ENCODE measurements at places on chromosomes 6 and 20.

DNA sequence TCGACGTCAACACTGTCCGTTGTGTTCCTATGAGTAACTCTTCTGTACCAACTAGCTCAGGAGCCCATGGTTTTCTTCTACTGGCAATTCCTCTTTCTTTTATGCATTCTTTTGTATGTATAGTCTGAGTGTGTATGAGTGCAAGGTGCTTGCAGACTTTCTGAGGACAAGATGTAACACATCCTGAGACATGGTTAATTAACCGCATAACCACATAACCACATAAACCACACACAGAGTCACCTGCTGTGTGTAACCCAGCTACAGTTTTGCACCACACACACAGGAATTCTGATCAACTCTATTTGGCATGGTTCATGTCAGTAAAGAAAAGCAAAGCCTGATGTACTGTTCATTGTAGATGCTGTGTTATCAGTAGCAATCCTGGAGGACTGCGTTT lies 98.6 kb downstream of the DACT2 start:
- DNase-seq: no peak

DNA sequence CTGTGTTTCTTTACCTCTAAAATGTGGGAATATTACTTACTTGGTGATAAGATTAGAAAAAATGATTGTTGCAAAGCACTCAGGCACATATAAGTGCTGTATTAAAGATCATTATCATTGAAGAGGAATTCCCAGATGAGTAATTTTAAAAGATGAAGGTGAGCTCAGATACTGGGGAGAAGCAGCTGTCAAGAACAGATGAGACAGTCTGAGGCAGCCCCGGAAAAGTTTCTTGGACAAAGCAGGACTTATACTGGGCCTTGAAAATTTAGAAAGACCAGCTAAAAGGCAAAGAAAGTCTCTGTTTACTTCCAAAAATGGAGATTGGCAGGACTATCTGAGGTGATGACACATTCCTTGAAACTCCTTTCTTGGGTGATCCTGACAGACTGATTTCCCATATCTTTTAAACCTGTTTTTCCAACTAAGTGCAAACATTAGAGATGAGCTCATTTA lies 93.8 kb upstream of the MARCKS start:
- no peak for DNase-seq

DNA sequence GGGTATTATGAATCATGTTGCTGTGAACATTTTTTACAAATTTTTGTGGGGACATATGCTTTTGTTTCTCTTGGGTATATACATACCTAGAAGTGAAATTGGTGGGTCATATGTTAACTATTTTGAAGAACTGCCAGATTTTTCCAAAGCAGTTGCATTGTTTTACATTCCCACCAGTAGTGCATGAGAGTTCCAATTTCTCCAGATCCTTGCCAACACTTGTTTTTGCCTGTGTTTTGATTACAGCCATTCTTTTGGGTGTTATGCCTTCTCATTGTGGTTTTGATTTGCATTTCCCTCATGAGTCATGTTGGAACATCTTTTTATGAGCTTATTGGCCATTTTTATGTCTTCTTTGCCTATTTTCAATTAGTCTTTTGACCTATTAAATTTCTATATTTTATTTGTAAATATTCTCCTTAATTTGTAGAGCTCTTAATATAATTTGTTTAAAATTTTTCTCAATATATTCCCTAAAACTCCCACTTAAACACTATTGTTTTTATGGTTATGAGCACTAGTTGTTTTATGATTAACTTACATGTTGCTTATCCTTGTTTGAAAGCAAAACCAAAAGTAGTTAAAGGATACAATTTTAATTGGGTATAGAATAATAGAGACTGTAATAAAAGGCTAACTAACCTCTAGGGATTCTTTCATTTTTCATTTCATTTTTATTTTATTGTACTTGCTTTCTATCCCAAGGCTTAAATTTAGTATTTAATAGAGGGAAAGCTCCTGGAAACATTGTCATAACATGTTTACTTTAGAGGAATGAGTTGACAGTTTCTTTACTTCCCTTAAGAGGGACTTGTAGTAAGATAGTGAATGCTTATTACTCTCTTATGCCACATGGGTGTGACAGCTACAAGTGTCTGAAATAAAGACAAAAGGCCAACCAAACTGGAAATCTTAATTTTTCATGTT lies 5.5 kb downstream of the UBR2 start:
- peak; percentile 81 for DNase-seq

GRCh38 chr6:123804014-123804786 lies 535 bp downstream of the NKAIN2 start:
- peak; percentile 65 for DNase-seq

GRCh38 chr20:44477151-44477550 lies 1.5 kb downstream of the TTPAL start:
- no peak for DNase-seq

DNA sequence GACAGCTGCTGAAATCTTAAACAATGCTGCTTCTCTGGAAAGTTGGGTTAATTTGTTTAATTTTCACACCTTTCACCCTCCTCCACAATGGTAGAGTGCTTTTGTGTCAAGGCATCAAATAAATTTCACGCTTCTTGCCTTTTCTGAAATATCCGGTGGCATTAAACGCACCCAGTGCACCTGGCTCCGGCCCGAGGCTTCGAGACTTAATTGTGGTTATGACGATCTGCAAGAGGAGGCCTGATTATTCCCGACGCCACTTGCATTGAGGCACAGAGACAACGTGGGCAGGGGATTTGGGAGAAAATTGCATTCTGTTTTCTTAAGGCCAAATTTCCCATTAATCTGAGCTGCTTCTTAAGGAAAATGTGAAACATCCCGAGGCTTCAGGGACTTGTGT lies 152.2 kb downstream of the CDH4 start:
- DNase-seq: no peak

DNA sequence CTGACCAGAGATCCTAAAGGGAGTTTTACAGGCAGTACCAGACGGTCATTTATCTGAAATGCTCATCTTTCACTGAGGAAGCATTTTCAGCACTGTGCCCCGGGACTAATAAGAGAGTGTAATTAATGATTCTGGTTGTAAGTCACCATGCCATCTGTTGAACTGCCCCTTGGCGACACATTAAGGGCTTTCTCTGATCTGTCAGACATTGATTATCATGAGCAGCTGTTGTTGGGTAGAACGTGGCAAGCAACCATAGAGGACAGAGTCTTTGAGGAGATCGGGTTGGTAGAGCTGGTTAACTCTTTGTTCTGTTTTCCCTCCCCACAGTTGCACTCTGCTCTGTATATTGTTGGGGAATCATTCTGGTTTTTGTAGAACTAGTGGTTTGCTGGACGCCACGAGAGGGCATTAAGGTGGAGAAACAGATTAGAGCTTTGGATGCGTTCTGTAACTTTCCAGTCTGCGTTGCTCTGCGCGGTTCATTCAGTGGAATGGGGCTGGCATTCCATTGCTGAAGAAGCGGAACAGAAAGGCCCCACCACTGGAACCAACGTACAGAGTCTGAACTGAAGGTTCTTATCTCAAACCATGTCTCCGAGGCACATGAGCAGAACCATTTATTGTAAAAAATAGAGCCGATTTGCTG lies 34.3 kb downstream of the RPRD1B start:
- DNase-seq: no peak

DNA sequence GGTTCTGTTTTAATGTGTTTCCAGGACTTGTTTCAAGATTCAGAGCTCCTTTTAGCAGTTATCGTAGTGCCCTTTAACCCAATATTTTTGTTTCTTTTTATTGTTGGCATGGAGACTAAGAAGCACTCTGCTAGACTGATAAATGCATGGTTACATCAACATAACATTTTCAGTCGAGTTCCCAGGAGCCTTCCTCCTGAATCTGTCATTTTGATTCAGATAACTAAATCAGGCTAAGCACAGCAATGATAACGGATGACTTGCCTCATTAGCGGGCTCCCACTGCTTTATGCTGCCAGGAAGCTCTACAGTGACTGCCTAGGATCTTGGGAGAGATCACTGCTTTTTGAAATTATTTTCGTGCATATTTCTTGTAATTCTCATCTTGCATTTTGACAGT lies 772.8 kb upstream of the GJE1 start:
- DNase-seq: no peak

DNA sequence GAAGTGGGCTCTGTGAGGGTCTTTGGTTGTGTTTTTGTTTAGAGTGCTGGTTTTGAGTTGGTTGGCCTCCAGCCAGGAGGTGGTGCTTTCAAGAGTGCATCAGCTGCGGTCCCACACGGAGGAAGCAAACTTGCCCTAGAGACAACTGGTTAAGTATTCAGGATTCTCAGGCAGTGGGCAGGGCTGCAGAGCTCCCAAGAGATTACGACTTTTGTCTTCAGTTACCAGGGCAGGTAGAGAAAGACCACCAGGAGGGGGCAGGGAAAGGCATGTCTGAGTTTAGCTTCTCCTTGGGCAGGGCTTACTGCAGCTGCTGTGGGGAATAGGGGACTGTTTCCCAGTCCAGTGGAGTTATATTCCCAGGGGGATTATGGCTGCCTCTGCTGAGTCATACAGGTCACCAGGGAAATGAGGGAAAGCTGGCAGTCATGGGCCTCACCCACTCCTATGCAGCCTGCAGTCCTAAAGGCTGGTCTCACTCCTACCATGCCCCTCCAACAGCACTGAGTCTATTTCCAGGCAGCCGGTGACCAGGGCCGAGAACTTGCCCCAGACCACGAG lies 64.3 kb downstream of the TTI1 start:
- no peak for DNase-seq

DNA sequence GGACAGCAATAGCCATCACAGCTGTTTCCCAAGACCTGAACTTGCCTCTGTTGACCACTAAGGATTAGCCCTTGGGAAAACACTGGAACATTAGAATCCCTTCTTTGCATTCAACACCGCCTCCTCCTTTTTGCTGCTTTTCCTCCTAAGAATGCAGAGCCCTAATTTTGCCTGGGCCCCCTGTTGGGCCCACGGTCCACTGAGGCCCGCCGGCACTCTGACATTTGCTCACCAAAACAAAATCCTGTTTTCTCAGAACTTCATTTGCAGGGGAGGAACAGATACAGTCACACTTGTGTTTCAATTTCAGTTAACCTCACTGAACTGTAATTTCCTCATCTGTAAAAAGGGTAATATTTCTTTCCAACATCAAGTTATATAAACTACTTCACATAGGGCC lies 116.0 kb upstream of the JARID2 start:
- DNase-seq: no peak

- DNase-seq: peak; percentile 37
Measured at GRCh38 chr20:31260326-31260932, 3.0 kb downstream of the DEFB115 start.

- DNase-seq: no peak
Measured at GRCh38 chr6:4354181-4354580, 218.8 kb upstream of the ECI2 start.

DNA sequence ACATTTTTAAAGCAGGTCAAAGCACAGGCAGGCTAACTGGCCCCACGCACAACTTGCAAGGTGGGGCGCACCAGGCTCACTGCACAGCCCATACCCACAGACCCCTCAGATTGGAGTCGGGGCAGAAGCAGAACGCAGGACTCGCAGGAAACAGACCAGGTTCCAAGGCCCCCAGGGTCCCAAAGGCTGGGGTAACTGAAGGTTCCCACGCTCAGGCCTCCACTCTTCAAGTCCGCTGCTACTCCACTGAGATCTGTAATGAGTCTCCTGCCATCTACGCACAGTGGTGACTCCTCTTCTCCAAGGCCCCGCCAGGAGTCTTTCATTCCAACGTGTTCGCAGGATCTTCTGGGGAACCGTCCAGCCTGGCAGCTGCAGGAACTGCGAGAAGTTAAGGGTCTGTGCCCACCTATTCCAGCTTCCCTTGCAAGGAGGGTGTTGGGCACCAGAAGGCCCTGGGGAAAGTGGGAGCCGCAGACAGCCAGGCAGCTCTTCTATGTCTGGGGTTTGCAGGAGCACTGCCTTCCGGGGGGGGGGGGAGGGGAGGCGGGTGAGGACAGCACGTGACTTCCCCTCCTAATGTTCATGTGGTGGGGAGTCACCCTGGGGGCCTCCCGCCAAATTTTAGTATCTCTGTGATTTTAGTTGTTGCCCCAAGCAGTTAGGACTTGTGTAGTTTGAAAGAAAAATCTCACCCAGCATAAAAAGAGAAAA lies 2.0 kb upstream of the TAF4 start:
- DNase-seq: no peak

DNA sequence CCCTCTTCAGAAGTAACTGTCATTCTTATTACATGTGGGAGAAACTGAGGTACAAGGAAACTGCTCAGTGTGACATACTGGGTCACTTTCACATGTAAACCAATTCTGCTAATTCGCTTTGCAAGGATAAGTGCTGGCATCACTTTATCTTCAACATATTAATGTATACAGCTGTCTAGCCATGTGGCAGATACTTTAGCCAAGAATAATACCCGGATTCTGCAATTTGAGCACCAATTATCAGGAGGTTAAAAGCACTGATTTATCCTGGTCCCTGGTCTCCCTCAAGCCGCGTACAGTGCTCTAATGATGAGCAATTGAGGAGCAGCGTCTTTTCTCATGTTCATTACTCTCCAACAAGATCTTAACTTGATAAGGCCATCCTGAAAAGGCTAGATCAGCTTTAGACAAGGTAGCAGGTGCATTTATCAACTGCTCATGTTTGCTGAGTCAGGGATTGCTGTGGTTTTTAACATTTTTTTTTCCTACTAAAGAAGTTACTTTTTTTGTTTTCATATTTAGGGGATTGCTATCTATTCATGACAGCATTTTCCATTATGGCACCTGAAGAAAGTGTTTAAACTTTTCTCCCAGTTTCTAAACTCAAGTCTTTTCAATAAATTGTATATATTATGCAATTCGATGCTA lies 1066.3 kb upstream of the MAP3K7 start:
- DNase-seq: no peak

All from hematopoietic multipotent progenitor cell treated with erythropoietin and hydrocortisone succinate and interleukin-3 and kit ligand, for 6 days (in vitro differentiated cells).